Ammon's horn (tissue), 1 donor: ENCODE measurements at places on chromosomes 6 and 20.

DNA sequence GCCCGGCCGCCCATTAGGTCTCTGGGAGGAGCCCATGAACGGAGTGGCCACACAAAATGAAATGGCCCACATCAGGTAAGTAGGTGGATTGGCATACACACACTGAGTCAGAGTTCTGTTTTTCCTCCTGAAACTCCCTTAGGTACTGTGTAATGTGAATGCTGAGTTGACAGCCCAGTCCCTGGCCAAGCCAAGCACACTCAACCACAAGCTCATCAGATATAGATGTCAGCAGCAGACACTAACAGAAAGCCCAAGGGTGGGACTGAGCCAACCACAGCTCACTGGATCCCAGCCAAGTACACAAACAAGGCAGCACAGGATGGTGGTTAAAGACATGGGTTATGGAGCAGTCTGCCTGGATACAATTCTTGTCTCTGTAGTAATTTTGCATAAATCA lies 403.4 kb downstream of the GJA1 start:
- DNase-seq, result no peak

GRCh38 chr20:47315339-47316056 lies 41.0 kb downstream of the ZMYND8 start:
- DNase-seq, result no peak

- DNase-seq, result peak; percentile 79
Measured at GRCh38 chr6:163926642-163927041, 512.1 kb downstream of the QKI start.

DNA sequence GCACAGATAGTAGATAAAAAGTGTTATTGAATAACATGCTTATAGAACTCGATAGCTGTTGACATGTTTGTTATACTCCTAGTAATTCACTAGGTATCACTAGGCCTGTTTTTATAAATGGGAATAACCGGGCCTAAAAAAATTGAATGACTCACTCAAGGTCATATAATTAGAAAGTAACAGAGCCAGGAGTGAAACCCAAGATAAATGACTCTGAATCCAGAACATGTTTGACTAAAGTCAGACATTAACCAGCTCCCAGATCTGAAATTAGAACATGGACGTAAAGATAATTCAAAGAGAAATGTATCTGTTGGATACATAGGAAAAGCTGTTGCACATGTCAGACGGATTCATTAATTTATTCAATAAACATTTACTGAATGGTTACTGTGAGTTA lies 26.9 kb downstream of the RGS17 start:
- no peak for DNase-seq

- DNase-seq, result no peak
Measured at GRCh38 chr6:63565727-63566596, 6.3 kb upstream of the LOC128125822 start.

DNA sequence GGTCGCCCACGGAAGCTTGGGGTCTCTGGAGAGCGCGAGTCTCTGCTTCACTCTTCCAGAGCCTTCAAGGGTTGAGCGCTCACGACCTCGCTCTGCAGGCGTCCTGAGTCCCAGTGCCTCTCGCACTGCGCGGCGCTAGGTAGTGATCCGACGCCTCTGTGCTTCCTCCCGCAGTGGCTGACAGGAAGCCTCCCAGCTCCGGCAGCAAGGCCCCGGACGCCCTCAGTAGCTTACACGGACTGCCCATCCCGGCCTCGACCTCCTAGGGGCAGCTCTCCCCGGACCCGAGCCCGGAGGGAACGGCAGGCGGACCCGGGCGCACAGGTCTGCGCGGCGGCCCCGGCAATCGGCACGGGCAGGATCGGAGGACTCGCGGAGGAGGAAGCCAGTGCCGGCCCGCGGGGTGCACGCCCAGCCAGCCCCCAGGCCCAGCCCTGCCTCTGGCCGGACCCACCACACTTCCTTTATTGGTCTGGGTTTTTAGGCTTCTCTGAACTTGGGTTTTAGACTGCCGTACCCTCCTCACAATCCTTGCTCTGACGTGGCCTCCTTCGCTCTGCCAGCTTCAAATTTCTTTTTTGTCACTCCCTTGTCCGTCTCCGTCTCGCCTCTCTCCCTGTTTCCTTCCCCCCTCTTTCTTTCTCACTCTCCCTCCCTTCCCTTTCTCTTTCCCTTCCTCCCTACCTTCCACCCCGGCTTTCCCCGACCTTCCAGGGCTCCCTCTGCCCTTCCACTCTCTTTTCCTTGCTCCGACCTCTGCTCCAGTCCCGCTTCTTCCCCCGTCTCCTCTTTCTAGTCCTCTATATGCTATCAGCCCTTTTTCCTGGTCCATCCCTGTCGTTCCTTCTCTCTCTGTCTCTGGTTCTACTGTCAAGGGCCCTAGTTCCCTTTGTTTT lies 9.1 kb downstream of the PAX1 start:
- no peak for DNase-seq

- no peak for DNase-seq
Measured at GRCh38 chr6:143339223-143339622, 111.3 kb downstream of the ADAT2 start.

DNA sequence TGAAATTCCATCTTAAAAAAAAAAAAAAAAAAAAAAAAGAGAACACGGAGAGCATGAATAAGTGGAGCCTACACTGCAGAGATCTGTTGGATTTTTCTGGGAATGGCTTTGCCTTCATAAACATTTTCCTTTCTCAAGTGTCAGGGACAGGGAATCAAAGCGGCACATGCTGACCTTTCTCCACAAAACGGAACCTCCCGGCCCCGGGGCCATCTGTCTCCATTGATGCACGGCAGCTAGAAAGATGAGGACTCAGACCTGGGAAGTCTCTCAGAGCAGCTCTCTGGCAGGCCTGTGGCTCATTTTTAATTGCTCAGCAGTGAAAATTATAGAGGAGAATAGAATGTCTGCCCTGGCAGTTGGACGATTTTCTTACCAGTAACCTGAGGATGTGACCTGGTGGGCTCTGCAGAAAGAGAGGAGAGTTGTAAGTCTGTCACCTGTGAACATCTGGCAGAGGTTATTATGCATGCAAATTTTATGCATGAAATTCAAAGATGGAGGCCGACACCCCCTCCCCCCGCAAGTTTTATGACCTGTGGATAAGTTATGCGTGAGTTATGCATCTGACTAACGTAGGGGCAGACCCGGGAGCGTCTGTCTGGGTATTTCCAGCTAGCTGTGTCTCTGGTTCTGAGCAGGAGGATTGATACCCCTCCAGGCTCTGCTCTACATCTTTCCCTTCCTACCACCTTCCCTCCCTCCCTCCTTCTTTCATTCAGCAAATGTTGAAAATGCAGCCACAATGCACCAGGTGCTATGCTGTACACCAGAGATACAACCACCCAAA lies 352.5 kb downstream of the CDH26 start:
- DNase-seq, result no peak

DNA sequence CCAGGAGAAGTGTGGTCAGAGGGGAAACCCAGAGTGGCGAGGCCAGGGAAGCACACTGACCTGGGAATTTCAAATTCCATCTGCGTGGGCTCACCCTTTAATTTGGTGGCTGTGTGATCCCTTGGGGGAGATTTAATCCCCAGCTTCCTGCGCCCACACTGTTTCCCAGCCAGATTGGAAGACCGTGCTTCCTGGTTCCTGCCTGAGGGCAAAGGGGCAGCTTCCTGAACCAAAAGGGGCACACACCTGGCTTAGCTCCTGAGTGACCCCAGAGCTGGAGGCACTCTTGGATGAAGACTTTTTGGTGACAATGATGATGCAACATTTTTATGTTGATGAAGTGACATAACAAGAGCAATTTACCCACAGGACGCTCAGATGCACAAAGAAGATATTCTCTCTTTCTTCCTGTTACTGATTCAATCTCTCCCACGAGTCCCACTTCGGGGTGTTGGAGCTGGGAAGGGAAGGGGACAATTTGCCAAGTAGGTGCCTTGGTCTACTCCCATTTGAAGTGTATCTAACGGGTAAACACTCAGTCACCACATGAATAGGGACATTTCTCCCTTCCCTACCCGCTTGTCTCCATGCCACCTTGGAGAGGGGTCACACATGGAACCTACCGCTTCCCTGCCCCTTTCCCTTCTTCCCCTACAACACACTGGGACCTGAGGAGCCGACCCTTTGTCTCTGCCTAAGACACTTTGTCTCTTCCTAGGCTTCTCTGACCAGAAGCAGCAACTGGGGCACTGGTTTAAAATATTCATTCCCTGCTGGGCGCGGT lies 28.6 kb upstream of the CDKN1A start:
- no peak for DNase-seq

- DNase-seq, result no peak
Measured at GRCh38 chr20:5342021-5342420, 25.3 kb upstream of the PROKR2 start.

DNA sequence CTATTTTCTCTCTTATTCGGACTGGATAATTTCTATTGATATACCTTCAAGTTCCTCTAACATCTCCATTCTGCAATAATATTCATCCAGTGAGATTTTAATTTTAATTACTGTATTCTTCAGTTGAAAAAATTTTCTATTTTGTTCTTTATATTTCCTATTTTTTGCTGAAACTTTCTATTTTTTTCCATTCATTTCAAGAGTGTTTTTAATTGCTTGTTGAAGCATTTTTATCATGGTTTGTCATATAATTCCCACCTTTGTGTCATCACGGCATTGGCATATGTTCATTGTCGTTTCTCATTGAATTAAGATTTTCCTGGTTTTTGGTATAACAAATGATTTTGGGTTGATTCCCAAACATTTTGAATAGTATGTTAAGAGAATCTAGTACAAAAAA lies 214.9 kb upstream of the HDDC2 start:
- no peak for DNase-seq

- DNase-seq, result no peak
Measured at GRCh38 chr20:23129891-23130621, 43.9 kb upstream of the CD93 start.

- peak; percentile 84 for DNase-seq
Measured at GRCh38 chr6:143427109-143427817, 23.2 kb downstream of the ADAT2 start.

DNA sequence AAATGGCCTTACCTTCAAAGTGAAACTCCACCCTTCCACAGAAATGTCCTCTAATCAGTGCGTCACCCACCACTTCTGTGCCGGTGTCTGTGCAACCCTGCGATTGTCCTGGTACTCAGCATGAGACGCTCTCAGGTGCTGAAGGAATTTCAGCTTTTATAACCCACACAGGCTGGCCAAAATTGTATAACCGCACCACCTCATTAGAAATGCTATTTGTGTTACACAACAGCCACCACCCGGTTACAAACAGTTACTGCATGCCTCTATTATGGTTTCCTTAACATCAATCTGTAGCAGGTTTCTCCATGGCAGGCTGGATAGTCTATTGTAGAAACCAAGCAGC lies 51.5 kb downstream of the SLC23A2 start:
- peak; percentile 82 for DNase-seq

DNA sequence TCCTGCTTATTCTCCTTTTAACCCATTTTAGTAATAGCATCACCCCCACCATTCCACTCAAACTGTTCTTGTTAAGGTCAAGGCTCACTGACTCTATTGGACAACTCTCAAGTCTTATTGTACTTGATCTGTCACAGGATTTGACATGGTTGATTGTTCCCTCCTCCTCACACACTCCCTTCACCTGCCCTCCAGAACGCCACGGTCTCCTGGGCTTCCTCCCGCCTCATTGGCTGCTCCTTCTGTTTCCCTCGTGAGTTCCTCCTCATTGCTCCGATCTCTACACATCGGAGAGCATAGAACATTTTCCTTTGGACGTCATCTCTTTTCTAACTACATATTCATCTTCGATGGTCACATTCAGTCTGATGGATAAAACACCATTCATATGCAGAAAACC lies 55.1 kb downstream of the STMND1 start:
- DNase-seq, result no peak

- DNase-seq, result peak; percentile 90
Measured at GRCh38 chr6:116010790-116011401, 49.8 kb downstream of the FRK start.

GRCh38 chr20:63284544-63284949 lies 8.4 kb upstream of the COL20A1 start:
- DNase-seq, result no peak
